AG04450 (cell line): ENCODE measurements at places on chromosomes 1 and 21.

GRCh38 chr1:246246430-246246829 lies 260.6 kb downstream of the SMYD3 start:
- no peak for DNase-seq

GRCh38 chr1:30798389-30799232 lies 41.0 kb upstream of the LAPTM5 start:
- no peak for DNase-seq

DNA sequence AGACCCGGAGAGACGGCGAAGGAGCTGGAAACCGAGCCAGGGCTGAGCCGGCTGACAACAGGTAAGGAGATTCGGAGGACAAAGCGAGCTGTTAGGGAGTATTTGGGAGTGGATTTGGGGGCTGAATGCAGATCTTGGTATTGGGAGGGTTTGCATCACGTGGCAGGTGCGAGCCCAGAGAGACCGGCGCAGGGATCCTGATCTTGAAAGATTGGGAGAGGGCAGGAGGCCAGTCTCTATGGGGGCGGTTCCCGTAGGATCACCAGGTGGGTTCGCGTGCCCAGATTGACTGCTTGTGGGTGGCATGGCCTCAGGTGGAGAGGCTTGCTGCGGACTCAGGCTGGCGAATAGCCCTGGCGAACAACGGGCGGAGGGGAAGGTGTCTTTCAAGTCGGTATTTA lies 204 bp downstream of the CIART start:
- no peak for DNase-seq

DNA sequence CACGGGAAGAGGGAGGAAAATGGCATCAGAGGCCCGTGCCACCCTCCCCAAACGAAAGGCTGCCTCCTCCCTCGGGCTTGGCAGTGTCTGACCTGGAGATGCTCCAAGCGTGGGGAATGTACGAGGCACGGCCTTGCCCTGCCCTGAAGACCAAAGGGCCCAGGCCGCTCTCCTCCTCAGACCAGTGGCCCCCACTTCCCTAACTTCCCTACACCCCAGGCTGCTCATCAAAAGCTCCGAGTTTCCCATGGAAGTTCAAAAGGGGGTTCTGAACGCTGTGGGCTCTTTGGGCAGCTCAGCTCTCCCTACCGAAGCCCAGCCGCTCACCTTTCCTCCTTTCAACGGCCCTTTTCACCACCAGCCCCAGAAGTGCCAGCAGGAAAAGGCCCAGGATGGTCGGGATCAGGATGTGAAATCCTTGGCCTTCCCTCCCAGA lies 11.8 kb downstream of the FCMR start:
- no peak for DNase-seq

DNA sequence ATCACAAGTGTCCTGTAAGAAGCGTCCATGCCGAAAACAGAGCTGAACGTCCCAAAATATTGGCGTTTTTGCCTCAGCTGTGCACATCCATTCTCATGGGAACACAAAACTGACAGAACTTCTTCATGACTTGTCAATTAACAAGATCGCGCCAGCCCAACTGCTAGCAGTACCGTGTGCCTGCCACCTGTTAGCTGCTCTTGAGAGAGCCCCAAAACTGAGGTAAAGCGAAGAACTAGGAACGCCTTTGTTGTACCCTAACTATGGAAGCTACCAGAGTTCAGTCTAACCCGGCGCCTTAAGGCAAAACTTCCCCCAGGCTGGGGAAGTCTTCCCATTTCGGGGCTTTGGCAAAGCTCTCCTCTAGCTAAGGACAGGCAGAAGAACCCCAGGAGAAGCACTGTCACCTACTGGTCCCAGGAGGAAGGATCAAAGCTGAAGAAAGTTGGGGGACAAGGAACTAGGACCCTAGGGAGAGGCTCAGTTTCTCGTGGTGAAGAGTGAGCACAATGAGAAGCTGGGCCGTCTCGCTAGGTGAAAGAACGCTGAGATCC lies 719 bp downstream of the EYA3 start:
- DNase-seq, result no peak

GRCh38 chr1:224068458-224069072 lies 45.3 kb upstream of the FBXO28 start:
- no peak for DNase-seq

GRCh38 chr1:21304488-21304887 lies 14.2 kb upstream of the ECE1 start:
- no peak for DNase-seq

GRCh38 chr1:43853161-43853921 lies 80.3 kb upstream of the ARTN start:
- no peak for DNase-seq

DNA sequence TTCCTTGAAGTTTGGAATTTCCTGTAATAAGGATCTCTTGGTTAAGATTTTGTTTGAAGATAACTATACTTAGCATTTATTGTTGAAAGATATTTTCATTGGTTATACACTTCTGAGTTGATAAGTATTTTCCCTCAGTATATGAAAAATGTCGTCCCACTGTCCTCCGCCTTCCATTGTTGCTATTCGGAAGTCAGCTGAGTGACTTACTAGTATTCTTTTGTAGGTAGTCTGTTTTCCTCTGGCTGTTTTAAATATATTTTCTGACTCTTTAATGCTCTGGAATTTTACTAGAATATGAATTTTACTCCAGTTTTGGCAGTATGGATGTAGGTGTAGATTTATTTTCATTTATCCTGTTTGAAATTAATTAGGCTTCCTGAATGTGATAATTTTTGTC lies 498.7 kb upstream of the NFIA start:
- DNase-seq, result no peak

GRCh38 chr1:1684031-1684681 lies 8.4 kb downstream of the SLC35E2B start:
- DNase-seq, result no peak

- DNase-seq, result no peak
Measured at GRCh38 chr1:166172106-166172505, 5.3 kb upstream of the FAM78B start.

DNA sequence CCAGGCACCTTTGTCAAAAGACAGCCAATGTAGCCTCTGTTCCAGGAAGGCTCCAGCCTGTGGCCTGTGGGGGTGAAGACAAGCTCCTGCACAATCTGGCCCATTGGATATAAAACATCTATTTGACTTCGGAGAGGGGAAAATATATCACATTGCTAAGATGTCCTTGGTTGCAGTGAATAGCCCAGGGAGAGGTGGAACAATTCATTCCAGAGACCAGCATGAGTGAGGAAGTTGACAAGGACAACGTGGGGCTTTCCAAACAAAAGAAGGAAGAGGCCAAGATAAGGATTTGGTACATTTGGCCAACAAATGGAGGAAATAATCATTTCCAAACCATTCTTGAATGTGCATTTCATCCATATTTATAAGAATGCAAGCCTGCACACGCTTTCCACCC lies 187.0 kb downstream of the ETS2 start:
- no peak for DNase-seq

DNA sequence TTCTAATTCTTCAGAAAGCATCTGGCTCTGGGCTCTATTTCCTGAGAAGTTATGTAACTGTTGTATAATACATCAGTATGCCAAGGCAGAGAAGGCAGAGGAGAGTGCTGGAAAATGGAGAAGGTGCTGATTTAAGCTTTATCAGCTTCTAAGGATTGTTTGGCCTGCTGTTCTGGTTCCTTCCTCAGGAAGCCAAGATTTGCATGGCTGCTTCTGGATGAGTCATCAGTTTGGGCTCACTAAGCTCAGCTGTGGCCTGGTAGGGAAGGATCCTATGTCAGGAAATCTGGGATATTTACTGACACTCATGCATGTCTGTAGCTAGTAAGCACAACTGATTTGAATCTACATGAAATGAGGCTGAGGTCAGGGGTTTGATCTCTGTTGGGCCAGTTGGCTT lies 73.2 kb upstream of the ADGRL4 start:
- peak; percentile 69 for DNase-seq

- no peak for DNase-seq
Measured at GRCh38 chr1:20654104-20654690, 7.0 kb downstream of the DDOST start.

GRCh38 chr1:170857955-170858354 lies 77.4 kb upstream of the MROH9 start:
- no peak for DNase-seq

DNA sequence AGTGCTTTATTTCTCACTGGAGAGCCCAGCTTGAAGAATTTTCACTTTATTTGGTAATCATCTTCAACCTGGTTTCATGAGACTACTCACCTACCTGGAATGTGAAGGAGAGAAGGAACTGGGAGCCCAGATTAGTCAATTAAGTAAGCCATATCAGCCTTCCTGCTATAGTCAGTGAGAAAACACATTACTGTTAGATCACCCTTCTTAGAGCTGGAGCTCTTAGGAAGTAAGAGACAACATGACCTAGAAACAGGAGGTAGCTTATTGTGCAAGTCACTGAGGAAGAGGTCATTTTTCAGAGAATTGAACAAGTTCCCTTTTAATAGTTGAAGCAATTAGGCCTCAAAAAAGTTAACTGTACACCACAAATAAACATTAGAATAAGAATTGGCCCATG lies 49.2 kb upstream of the TEKT2 start:
- DNase-seq, result no peak

GRCh38 chr1:89580036-89580435 lies 52.9 kb upstream of the LRRC8C start:
- no peak for DNase-seq

DNA sequence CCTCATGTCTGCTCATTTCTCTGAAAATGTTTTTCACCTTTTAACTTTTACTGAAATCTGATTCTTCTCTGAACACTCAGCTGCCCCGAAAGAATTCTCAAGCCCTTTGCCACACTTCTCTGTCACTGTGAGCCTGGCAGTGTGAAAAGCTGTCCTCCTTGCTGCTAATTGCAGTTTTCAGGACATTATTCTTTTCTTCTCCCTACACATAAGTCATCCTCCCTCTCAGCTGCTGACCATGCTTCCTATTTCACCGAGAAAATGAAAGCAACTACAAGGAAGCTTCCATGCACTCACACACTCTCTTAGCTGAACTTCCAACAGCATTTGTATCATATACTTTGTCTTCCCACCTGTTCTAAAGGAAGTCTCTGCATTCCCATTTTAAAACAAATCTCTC lies 15.8 kb downstream of the OLFM3 start:
- DNase-seq, result no peak

- DNase-seq, result no peak
Measured at GRCh38 chr1:201365251-201365650, 12.2 kb downstream of the TNNT2 start.

DNA sequence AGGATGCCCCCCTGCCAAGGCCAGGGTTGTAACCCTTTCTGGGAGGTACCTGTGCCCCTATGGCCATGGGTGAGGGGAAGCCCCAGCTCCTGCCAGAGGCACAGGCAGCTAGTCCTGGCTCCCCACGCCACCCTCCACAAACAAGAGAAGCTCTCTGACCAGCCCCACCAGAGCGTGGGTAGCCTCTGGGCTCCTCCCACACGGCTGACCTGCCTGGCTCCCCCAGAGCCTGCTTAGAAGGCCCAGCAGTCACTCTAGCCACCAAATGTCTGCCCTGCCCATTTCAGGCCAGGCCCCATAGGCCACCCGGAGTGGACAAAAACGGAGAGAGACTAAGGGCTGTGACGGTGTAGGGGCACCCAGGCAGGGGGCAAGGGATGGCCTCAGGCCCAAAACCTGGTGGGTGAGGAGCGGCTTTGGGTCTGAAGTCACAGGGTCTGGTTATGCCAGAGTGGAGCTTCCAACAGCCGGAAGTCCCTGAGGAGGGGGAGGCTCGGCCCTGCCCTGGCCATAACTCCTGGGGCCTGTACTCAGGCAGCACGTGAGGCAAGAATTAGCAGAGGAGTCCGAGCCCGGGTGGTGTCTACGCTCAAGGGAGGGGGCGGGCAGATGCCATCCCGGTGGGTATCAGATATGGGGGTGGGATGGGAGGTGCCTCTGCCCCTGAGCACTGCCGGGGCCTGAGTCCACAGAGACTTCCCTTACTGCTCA lies 155.4 kb downstream of the CASZ1 start:
- no peak for DNase-seq

DNA sequence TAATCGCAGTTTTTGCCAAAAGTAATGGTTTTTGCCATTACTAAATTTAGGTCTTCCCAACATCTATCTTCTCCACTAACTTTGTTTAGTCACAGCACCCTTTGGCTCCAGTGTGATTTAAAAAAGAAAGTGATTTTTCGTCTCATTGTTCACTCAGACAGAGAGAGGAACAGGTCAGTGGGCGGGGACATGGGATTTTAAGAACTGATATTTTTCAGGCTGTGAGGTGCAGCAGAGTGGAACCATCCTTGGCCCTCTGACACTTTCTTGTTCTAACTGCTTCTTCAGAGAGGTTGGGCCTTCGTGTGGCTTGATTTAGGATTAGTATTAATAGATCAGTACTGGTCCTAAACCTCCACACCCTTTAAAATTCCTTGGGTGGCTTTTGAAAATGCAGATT lies 38.8 kb downstream of the CASQ2 start:
- no peak for DNase-seq

DNA sequence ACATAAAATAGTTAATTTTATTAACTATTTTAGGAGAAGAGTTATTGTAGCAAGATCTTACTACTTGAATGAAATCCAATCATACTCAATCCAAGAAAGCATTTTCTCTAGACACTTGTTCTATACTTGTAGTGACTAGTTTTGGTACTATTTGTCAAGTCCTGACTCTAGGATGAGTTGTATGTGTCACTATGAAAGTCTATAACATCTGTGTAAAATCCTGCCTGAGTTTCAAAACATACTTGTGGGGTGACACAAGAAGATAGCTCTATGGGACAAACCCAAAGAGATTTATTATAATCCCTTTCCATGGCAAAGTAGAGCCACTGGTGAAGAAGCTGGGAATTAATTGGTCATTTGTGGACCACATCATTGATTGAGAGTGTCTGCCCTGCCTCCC lies 1042.2 kb upstream of the ADGRL4 start:
- DNase-seq, result no peak

DNA sequence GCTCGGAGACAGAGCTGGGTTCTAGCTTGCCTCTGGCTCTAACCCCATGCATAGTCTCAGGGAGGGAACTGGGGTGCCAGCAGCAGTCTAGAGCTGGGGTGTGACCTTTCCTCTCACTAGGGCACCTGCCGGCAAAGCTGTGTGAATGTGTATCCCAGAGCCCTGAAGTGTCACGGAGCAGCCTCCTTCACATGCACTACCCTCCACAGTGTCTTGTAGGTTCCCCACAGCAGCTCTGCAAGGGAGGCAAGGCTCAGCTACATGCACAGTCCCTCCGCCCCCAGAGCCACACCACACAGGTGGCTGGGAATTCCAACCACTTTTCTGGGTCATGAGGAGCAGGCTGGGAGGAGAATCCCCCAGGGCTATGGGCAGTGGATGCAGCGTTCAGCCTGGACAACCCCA lies 7.7 kb upstream of the HPCA start:
- DNase-seq, result no peak

DNA sequence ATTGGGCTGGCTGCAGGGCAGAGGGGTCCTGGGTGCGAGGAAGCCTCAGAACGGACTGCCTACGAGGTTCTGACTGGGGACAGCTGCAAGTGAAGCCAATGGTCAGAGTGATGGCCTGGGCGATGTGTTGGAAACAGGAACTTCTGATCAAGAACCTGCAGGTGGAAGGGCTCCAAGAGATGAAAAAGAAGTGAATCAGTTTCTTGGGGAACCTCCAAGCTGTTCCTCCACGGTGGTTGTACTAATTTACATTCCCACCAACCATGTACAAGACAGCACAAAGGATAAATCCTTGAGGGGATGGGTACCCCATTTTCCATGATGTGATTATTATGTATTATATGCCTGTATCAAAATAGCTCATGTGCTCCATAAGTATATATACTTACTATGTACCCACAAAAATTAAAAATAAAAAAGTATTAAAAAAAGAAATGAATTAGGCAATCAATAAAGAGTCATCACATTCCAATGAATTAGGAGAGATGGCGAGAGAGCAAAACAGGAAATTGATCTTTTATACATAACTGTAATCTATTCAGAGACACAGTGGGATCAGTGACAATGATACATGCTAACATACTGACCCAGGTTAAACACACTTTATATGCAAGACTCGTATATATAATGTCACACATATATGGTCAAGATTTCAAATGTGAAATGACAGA lies 58.1 kb downstream of the PTPN14 start:
- DNase-seq, result no peak
